ENCODE measurements at places on chromosomes 1 and 21.

GRCh38 chr1:206804156-206804737, 32.0 kb upstream of the IL10 start:
- no peak for DNase-seq

- DNase-seq: no peak
Observed at GRCh38 chr1:77742011-77742555, 17.6 kb downstream of the USP33 start.

DNA sequence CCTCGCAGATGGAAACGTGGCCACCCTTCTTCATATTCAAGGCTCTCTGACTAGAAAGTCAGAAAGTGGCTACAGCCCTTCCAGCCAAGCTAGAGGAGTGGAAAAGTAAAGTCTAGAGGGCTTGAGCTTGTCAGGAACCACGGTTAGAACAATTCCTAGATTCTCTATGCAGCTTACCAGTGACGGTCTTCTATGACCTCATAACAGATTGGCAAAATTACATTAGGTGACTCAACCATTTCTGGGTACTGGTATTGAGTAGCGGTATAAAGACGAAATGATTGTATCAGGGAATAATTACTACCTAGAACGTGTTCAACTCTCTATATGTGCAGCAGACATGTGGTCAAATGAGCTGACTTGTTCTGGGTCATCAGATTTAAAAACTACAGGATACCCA, 155.0 kb upstream of the RUNX1 start:
- no peak for DNase-seq

GRCh38 chr1:14842891-14843290, 244.4 kb downstream of the KAZN start:
- DNase-seq: peak; percentile 72

GRCh38 chr1:229230140-229230892, 40.6 kb upstream of the RAB4A start:
- no peak for DNase-seq

GRCh38 chr21:37389456-37389855, 22.9 kb downstream of the DYRK1A start:
- peak; percentile 80 for DNase-seq

DNA sequence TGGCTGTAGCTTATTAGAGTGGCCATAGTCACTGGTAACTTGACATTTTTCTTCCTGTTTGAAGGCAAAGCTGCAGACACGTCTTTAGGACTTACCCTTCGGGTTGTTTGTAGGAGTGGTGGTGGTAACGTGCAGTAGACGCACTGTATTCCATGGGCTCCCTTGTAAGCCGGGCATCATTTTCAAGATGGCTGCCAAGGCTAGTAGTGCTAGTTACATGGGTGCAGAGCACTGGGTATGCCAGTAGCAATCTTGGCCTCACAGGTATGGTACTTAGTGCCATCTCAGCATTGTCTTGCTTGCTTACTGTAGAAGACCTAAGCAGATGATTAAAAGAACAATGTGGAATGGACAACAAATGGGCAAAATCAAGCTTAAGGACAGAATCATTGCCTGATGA, 1.9 kb downstream of the YBX1 start:
- DNase-seq: peak; percentile 7

GRCh38 chr1:82948386-82948785, 1050.5 kb downstream of the TTLL7 start:
- no peak for DNase-seq
